ENCODE measurements at places on chromosomes 7 and 10.

GRCh38 chr7:13197501-13197900, 510.1 kb downstream of the ARL4A start:
- no peak for DNase-seq

DNA sequence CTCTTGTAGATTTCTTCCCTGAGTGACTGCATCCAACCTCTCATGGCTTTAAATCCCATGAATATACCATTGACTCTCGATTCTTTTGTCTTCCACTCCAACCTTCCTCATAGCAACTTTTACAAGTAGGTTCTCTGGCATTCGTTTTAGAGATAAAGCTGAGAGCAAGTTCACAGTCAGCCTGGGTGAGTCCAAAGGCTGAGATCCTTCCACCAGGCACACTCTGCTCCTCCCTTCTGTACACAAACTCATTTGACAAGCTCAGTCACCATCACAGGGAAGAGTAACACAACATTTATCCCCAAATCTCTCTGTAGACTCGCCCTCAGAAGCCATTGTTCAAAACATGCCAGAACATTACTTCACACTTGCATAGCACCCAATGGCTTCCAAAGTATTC, 10.9 kb downstream of the CTTNBP2 start:
- peak; percentile 65 for DNase-seq

DNA sequence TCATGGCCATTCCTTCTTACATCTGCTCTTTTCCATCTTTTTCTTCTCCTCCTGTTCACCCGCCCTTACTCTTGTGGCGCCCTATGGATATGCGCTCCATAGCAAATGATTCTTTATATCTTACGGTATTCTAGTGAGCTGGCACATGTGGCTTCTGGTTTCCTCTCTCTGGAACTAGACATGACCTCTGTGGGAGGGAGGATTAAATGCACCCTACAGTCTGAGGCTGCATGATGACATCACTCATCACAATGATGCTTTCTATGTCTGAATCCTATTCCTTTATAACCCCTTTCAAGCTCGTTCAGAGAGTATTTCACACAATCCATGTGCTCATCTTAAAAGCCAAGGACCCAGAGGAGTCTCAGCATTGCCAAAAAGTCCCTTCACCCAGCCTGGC, 153.3 kb downstream of the EGFR start:
- no peak for DNase-seq

DNA sequence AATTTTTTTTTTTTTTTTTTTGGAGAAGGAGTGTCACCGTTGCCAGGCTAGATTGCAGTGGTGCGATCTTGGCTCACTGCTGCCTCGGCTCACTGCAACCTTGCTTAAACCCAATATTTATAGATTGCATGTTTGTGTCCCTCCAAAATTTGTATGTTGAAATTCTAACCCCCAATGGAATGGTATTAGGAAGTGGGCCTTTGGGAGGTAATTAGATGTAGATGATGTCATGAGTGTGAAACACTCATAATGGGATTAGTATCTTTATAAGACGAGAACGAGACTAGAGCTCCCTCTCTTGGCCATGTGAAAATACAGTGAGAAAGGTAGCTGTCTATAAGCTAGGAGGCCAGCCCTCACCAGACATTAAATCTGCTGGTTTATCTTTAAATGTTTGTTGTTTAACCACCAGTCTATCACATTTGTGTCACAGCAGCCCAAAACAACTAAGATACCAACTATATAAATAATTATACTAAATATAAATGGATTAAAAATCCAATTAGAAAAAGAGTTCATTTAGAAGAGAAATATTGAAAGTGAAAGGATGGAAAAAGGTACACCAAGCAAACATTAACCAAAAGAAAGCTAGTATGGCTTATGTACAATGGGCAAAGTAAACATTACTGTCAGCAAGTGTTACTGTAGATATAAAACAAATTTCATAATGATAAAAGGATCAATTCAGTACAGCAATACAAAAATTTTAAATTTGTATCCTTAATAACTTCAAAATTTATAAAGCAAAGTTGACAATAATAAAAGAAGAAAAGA, 9.3 kb downstream of the TCAF1 start:
- DNase-seq: no peak

DNA sequence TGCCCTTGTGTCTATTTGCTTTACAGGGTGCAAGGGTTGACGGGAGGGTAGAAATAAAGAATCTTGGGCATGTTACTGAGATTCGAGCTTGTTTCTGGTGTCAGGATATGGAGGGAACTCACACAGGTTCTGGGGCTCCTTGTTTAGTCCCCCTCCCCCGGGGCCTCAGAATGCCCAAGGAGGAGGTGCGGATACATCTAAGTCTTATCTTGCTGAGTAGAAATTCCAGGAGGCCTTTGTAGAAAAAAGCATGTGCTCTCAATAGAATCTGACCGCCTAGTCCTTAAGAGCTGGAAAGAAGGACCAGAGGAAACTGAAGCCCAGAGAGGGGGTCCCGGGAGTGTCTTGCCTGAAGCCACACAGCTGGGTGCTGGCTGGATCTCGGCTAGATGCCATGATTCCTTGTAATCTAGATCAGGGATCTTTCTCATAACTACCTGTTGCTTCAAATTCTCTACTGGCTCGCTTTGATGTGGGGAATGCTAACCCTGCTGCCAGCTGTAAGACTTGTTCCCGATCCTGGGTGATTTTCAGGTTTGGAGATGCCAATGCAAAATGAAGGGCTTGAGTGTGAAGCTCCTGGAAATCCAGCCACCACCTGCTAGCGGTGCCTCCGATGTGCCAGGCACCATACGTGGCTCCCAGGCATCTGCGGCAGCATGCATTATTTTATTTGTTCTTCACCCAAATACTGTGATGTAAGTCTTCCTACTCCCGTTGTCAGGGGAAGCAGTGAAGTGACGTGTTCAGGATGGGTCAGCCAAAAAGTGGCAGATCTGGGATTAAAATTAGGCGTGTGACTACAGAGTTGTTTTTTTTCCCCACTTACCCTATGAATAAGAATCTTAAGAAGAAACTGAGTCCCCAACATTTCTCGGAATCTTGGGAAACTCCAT, 226.0 kb downstream of the TCF7L2 start:
- DNase-seq: no peak

GRCh38 chr10:31171402-31172083, 139.9 kb upstream of the ZNF438 start:
- no peak for DNase-seq

DNA sequence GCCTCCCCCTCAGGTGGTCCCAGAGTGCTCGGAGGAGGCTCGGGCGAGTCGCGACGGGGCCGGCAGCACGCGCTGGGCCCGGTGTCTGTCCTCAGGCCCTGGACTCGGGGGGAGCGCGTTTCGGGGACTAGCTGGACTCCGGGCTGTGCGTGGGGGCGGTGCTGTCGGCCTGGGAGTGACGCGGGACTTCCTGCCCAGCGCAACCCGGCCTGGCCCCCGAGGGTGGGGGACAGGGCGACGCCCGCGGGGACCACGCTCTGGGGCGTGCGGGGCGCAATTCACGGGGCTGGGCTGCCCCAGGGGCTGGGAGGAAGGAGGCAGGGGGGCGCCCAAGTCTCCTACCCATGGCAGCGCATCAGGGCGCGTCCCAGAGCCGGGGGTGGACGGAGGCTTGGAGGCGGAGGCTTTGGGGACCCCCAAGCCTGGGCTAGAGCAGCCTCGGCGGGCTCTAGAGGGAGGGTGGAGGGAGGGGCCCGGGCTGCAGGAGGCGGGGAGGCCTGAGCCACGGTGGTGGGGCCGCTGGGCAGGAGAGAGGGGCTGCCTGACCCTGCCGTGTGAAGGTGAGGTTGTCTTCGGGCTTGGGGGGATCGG, 2.3 kb upstream of the VENTX start:
- DNase-seq: peak; percentile 42

- DNase-seq: no peak
Observed at GRCh38 chr10:20855398-20856038, 41.6 kb downstream of the NEBL start.

- no peak for DNase-seq
Observed at GRCh38 chr10:2744547-2745200, 322.7 kb upstream of the PFKP start.

DNA sequence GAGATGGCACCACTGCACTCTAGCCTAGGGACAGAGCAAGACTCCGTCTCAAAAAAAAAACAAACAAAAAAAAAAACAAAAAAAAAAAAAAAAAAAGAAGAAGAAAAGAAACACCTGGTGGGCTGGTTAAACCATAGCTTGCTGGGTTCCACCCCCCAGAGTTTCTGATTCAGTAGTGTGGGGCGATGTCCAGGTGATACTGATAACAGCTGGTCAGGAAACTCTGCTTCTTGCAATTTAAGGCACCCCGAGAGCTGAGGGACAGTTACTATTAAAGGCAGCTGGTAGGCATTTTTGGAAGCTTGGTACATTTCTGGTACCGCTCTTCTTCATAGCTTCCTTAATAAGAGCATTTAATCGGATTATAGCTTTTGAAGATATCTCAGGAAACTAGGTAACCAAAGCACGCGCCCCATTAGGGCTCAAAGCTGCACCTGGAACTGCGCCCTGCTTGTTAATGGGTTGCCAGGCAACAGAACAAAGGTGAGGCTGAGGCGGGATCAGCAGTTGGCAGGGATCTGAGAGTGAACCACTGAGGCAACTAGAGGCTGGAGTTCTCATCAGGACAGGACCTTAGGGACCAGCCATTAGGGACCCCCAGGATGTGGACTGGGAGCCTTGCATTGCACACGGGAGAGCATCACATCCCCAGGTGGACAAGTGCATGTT, 6.5 kb upstream of the SDK1 start:
- DNase-seq: peak; percentile 90

DNA sequence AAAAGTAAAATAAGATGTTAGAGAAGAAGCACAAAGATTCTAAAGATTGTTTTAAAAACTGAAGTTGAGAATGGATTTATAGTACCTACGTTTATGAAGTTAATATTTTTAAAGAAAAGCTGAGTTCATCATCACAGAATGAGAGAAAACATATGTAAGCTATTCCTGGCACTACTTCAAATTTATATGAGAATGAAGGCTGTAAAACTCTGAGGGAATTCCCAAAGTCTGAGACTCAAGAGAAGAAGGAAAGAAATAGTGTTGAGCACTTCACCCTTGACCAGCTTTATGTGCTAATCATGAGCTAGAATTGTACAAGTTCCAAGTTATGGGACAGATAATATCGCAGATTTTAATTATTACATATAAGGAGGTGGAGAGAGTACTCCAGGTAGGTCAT, 323.7 kb upstream of the GNAI1 start:
- peak; percentile 17 for DNase-seq

GRCh38 chr7:115600207-115600606, 430.4 kb downstream of the TFEC start:
- DNase-seq: no peak

DNA sequence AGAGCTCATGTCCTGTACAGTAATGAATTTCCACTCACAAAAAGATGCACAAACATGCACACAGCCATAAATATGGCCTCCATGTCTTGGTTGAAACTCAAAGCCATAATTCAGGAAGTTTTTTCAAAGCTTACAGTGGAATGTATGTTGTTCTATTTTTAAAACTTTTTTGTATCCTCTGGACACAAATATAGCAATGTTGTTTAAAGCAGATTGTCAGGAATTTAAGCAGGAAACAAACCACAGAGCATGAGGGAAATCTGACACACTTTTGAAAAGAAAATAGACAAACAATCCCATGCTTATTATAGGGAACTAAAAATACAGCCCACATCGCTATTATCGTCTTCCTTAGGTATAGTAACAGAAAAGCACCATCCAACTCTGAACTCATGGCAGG, 21.5 kb downstream of the LRRN3 start:
- DNase-seq: no peak

- DNase-seq: peak; percentile 69
Observed at GRCh38 chr7:55641273-55641691, 69.0 kb upstream of the VOPP1 start.

DNA sequence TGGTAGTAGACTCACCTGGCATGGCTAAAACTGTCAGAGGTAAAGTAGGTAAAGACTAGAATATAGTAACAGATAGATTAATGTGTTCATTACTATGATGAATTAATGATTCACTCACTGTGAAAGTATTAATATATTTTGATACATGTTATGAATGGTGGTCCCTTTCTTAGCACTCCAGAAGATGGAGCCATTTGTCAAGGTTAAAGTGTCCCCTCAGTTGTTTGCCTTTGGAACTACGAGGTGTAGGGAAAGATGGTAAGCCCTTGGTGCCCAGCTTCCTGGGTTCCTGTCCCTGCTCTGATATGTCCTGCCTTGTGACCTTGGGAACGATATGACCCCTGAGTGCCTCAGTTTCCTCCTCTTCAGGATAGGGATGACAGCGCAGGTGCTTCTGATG, 49.4 kb downstream of the HTRA1 start:
- no peak for DNase-seq

DNA sequence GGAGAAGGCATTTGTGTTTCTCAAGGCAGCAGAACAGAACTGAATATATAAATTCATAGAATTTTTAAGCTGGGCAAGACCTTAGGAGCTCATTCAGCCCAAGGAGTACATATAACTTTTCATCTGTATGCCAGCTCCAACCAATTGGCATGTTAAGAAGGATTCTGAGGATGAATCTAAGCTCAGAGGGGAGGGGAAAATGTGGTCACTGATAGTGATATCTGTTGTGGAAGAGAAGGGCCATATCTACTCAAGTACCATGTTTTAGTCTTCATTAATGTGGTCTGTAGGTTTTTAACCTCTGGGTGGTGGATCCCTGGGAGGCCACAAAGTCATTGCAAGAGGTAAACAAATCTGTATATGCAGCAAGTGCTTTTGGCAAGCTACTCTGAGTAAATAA, 6.4 kb downstream of the CALD1 start:
- no peak for DNase-seq

DNA sequence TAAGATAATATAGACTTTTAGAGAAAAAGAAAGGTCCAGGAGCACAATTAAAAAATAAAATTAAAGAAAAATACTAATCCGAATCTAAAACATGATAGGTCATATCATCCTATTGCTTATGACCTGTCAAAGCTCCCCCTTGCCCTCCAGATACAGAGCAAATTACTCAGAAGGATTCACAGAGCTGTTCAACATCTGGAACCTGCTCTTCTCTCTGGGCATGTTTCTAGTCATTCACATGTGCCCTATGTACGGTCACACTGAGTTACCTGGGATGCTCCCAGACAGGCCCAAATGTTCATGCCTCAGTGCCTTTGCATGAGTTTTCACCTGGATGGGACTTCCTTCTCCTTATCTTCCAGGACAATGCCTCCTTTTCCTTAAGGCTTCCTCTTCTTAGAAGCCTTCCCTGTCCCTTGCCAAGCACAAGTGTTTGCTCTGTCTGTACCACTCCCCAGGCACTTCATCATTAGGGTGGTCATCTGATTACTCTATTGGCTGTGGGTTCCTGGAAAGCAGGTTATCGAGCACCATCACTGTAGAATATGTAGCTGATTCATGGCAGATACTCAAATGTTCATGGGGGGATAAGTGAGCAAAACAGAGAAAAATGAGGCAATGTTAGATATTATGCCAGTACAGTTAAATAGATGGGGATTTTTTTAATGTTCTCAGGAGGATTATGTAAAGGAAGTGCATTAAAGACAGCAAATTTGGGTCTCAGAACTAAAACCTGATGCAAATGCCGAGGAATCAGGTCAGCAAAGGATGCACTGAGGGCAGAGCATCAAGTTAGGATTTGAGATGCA, 12.0 kb upstream of the AOAH start:
- no peak for DNase-seq

DNA sequence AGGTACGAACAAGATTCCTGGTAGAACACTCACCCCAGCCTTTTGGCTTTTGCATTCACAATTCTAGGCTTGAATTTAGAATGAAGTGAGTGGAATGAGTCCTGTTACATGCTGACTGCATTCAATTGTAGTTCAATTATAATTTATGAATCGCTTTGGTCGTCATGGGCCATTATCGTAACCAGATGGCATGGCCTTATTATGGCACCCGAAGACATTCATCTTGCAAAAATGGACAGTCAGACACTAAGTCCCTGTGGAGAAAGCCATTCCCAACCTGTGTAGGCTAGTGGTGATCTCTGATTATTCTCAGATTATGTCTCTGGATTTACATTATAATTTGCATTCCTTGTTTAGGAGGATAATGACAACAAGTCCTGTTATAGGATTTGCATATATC, 292.4 kb upstream of the NPSR1 start:
- DNase-seq: no peak

Data from small intestine (tissue), 16 donors.